NCI-H1105 treated with DMSO at 0.1 percent for 48 hours (cell line): ENCODE measurements at places on chromosomes 12 and 14.
A peak's percentile ranks its signal among the peaks of the same experiment; 100 is the strongest.

- DNase-seq: no peak
Measured at GRCh38 chr12:47739297-47739696, 14.0 kb upstream of the ENDOU start.

DNA sequence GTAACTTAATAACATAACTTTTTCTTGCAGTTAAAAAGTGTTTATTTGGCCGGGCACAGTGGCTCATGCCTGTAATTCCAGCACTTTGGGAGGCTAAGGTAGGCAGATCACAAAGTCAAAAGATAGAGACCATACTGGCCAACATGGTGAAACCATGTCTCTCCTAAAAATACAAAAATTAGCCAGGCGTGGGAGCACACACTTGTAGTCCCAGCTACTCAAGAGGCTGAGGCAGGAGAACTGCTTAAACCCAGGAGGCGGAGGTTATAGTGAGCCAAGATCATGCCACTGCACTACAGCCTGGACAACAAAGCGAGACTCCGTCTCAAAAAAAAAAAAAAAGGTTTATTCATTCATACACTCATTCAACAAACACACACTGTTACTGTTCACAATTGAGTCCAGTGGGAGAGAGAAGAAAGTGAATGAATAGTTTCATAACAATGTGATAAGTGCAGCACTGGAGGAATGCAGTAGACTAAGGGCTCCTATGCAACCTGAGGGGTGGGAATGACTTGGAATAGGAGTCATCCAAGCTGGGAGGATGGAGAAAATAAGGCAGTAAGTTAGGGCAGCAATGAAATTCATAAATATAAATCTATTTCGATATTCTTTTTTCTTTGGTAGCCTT is 19.8 kb downstream of the DAD1 start:
- DNase-seq: no peak

GRCh38 chr12:8665759-8666158 is 3.1 kb upstream of the MFAP5 start:
- no peak for DNase-seq

- DNase-seq: no peak
Measured at GRCh38 chr12:104730763-104731162, 227.3 kb downstream of the SLC41A2 start.

DNA sequence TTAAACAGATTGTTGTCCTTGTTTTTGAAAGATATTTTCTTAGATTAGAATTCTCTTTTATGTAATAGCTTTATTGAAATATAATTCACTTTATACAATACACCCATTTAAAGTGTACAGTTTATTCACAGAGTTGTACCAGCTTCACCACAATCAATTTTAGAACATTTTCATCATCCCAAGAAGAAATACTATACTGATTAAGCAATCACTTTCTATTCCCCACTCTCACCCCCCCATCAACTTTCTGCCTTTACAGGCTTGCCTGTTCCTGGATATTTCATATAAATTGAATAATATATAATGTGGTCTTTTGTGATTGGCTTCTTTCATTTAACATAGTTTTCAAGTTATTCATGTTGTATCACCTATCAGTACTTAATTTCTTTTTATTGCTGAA is 44.4 kb downstream of the ARHGAP5 start:
- DNase-seq: no peak

- DNase-seq: no peak
Measured at GRCh38 chr14:77988970-77989369, 181.2 kb upstream of the NRXN3 start.

DNA sequence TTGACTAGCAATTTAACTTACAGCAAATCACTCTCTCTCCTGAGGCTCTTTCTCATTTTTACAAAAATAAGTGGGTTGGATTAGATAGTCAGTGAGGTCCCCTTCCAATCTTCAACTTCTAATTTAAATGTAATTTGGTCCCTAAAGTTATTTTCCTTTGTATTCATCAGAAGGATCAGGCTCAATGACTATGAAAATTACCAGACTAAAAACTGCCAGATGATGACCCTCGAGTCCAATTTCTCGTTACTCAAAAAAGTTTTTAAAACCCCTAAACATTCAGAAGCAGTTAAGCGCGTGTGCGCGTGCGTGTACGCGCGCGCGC is 34.7 kb downstream of the DICER1 start:
- DNase-seq: no peak

DNA sequence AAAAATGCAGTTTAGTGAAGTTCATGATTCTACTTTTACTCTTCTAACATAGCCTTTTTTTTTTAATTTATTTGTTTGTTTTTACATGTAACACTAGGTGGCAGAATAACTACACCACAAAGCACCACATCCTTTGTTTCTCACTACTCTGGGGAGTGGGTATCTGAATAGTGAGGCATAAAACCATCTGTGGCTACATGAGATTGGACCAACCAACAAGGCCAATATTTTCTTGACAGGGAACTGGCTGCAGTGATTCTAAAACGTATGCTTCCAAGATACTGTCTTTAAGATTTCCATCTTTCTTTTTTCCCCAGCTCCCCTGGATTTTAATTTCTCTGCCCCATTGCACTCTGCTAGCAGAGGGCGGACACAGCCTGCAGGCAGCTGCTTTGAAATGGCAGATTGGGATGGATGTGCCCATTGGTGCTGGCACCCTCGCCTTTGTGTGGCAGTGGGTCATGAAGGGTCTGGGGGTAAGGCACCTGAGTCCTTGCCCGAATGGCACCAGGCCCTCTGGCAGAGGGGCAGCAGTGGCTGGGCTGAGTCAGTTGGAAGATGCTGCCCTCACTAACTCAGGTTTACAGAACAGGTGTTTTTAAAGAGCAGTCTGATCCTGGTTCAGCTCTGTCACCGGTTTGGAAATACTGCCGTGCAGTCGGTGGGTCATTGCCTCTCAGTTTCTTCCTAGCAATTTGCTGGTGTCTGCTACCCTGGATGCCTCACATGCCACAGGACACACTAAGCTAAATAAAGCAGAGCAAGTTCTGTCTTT is 429.1 kb downstream of the RAD51B start:
- DNase-seq: peak; percentile 79

GRCh38 chr14:68599896-68600610 is 192.8 kb downstream of the ZFP36L1 start:
- peak; percentile 13 for DNase-seq

DNA sequence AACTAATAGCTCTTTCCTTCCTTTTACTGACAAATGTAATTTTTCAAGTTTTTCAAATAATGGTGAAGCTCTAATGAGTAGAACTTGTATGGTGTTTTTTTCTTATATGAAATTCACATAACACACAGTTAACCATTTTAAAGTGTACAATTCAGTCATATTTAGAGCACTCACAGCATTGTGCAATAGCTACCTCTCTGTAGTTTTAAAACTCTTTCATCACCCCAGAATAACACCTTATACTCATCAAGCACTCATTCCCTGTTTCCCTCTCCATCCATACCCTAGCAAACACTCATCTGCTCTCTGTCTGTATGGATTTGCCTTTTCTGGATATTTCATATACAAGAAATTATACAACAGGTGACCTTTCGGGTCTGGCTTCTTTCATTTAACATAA is 207.9 kb upstream of the SLC38A2 start:
- DNase-seq: no peak

DNA sequence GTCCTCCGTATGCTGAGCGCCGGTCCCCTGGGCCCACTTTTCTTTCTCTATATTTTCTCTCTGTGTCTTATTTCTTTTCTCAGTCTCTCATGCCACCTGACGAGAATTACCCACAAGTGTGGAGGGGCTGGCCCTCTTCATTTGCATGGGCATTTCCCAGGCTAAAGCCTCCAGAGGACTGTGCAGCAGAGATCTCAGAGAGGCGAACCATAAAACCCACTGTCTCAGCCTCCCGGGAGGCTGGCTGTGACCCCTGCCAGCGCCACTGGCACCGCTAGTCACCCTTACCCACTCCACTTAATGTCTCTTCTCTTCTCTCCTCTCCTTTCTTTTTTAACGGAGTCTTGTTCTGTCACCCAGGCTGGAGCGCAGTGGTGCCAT is 7.1 kb upstream of the SERPINA9 start:
- DNase-seq: no peak
